ENCODE measurements at places on chromosomes 3 and 15.

GRCh38 chr3:174330303-174330702, 528.8 kb upstream of the NAALADL2 start:
- no peak for DNase-seq

DNA sequence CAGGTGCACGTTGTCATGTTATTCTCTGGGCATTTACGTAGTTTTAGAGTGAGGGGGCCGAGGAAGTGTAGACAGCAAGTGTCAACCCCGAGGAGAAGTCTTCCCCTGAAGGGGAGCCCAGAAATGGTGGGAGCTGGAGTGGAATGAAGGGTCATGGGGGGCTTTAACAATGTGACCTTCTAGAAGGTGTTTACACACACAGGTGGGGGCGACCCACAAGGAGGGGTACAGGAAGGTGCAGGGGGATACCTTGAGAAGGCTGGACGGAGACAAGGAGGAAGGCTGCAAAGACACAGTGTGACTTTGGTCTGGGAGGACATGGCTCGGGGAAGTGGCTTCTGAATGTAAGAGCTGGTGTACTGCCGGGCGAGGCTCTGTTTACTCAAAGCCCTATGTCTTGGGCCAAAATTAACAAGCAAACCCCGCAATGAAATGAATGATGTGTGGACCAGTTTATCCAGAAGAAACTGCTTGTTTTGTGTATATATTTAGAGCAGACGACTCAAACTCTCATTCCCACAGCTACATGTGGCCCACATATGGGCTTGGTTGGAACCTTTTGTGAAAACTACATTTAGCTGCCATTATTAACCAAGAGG, 18.7 kb downstream of the TRPM1 start:
- DNase-seq, result no peak

- no peak for DNase-seq
Observed at GRCh38 chr3:115912372-115912771, 289.1 kb downstream of the GAP43 start.

DNA sequence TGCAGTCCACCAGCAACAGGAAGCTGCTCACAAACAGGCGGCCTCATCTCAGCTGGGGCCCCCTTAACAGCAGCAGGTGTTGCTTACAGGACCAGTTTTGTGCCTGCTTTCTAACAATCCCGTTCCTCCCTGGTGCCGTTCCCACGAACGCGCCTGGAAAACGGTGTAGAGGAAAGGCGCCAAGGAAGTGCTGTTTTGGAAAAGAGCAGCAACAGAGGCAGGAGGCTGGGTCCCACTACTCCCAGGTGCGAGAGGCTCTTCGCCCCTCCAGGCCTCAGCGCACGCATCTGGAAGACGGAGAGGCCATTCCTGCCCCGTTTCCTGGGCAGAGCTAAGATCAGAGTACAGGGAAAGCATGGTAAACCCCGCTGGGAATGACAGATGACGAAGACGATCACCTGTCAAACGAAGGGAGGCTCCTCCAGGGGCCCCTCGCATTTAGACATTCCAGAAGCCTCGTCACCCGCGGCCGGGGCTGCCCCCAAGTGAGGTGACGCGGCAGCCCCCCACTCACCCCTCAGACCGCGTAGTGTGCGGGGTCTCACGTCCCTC, 603 bp downstream of the SCAPER start:
- no peak for DNase-seq

GRCh38 chr3:79140708-79141107, 627.1 kb downstream of the ROBO1 start:
- DNase-seq, result no peak

DNA sequence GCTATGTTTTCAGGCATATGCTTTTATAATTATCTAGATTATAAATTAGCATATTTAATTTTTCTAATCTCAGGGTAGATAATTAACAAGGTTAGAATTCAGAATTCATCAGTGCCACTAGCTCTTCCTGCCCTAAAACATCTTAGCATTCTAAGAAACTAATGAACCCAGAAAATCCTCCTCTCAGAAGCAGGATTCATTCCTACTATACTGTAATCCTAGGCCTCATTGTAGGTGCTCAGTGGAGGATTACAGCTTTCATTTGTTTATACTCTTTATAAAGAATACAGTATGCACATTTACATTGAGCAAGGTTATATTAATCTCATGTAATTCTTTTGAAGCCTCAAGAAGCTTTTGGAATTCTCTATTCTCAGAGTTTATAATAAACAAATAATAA, 20.9 kb downstream of the ACAD11 start:
- DNase-seq, result no peak

DNA sequence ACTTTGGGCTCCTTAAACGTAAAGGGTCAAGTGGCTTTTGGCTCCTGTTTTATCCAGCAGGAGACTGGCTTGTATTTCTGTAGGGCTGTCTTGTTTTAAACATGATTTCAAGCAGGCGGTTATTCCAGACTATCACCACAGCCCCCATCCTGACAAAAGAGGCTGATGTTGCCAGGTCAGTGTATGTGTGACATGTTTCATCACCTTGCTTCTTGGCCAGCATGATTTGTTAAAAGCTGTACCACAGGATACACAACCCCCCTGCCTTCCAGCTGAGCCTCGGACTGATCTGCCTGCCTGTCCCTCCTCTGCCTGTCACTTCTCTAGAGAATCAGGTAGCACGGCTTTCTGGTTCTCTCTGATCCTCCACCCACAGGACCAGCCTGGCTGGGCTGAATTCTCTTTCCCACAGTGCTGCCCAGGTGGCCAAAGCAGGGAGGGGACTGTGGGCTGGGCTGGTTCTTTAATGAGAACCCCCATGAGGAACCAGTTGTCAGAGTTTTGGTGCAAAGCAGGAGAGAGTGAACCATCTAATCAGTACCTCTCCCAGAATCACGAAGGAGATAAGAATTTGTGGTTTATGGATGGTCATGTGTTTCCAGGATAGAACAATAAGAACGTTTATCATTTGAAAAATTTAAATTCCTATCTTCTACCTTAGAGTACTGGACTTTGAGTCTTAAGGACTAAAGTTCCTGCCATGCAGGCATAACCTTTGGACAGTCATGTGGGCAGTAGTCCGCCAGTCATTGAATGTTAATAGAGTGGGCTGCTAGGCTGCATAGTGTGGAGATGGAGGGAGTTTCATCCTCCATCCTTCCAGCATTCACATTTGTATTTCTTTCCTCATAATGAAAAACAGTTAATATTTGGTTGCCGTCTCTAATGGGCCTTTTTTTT, 8.8 kb downstream of the ABHD6 start:
- no peak for DNase-seq

- no peak for DNase-seq
Observed at GRCh38 chr3:54901906-54902685, 25.8 kb downstream of the LRTM1 start.

GRCh38 chr3:1082108-1082507, 10.7 kb upstream of the CNTN6 start:
- DNase-seq, result no peak

- no peak for DNase-seq
Observed at GRCh38 chr15:58064980-58065444, 499 bp downstream of the ALDH1A2 start.

- DNase-seq, result no peak
Observed at GRCh38 chr15:39797407-39797806, 14.8 kb upstream of the FSIP1 start.

- no peak for DNase-seq
Observed at GRCh38 chr15:68418611-68419161, 13.3 kb downstream of the ITGA11 start.

DNA sequence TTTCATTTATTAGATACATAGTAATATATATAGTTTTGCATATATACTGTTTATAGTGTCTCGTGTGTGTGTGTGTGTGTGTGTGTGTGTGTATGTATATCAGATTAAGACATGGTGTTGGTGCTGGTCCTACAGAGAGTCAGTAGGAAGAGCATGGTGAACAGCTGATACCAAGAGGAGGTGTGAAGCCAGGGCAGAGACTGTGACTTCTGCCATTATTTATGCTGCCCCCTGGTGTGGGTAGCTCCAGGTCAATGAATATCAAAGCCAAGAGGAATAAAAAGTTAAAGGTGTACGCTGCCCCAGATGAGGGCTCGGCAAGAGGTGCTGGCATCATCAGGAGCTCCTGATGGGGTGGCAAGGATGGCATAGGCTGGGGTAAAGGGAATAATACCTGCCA, 299.5 kb upstream of the RASGRP1 start:
- no peak for DNase-seq

DNA sequence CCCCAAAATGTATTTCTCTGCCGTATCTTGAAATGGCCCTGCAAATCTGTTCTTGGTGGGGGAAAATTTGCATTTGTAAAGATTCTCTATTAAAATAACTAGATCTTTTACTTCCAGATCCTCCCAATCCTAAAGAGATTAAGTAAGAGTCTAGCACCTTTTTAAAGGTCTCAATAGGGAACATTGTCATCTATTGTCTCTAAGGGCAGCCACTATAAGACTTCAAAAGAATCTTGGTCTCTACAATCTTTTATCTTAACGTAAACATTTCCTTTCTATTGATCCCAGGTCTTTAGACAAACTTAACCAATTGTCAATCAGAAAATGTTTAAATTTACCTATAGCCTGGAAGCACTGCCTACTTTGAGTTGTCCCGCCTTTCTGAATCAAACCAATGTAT, 1313.3 kb downstream of the ROBO2 start:
- DNase-seq, result no peak

GRCh38 chr3:143171141-143171980, 51.8 kb downstream of the CHST2 start:
- no peak for DNase-seq

DNA sequence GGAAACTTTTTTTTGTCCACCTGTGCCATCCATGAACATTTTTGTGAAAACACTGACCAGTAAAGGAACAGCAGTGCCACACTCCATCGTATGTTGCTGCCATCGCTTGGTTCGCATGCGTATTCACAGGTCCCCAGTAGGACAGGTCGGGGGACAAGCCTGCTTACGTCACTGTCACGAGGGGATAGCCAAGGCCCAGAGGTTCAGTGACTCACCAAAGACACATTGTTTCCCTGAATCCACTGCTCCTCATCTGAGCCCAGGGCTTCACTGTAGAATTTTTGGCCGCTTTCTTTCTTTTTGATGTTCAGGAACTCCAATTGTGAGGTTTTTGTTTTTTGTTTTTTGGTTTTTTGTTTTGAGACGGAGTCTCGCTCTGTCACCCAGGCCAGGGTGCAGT, 5.9 kb downstream of the ADPRH start:
- no peak for DNase-seq

DNA sequence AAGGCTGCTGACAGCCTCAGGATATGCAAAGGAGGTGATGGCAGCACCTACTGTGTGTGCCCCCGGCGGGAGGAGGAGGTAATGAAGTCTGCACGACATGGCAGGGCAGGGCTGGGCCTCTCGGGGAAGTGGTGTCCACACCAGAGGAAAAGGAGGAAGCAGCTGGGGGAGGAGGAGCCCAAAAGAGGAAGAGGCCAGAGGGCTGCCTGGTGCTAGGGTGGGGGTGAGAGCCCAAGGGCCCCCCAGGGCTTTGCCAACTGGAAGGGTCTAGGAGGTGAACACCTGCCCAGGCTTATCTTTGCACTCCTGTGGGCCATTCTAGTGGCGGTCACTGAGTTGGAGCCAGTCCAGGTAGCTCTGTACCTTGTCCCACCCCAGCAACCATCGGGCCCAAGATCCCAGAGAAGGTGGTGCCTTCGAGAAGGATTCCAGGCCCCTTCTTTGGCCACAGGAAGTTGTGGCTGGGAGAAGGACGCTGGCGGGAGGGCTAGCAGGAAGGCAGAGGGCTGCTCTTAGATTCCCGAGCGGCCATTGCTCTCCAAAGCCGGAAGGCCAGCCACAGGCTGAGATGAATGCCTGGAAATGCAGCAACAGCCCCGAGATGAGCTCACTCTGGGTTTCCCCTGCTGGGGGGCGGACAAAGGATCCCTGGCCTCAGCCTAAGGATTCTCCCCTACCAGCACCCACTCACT, 7.0 kb downstream of the GNAI2 start:
- DNase-seq, result no peak

- DNase-seq, result no peak
Observed at GRCh38 chr15:67108122-67108961, 42.9 kb downstream of the SMAD3 start.

GRCh38 chr3:135581806-135582205, 383.7 kb upstream of the PPP2R3A start:
- DNase-seq, result no peak

DNA sequence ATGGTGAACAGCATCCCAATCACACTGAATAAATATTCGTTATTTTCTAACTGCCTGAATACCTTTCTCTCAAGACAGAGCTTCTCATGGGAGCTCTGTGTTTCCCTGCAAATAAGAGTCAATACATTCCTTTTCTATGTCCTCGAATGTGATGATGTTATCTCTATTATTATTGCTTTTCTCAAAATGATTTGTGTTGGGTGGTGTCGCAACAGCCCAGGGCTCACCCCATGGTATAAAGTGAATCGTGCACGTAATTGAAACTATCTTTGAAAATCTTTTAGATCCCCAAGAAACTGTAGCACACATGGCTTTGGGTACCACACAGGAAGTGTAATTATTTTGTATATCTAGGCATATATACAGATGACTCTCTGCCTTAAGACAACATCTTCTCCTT, 190.6 kb upstream of the LRTM1 start:
- DNase-seq, result no peak

DNA sequence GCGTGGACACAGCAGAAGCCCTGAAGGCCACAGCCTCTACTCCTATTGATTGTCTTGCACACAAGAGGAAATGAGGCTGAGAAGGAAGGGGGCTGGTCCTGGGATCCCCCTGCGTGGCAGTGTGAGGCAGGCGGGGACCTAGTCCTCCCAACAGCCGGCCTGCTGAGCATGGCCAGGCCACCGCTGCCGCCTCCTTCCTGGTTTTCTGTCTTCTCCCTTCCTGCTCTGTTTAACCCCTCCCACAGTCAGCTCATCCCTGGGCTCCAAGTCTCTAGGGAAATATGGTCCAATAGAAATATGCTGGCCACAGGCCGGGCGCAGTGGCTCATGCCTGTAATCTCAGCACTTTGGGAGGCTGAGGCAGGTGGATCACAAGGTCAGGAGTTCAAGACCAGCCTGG, 42.1 kb upstream of the HES1 start:
- DNase-seq, result no peak

DNA sequence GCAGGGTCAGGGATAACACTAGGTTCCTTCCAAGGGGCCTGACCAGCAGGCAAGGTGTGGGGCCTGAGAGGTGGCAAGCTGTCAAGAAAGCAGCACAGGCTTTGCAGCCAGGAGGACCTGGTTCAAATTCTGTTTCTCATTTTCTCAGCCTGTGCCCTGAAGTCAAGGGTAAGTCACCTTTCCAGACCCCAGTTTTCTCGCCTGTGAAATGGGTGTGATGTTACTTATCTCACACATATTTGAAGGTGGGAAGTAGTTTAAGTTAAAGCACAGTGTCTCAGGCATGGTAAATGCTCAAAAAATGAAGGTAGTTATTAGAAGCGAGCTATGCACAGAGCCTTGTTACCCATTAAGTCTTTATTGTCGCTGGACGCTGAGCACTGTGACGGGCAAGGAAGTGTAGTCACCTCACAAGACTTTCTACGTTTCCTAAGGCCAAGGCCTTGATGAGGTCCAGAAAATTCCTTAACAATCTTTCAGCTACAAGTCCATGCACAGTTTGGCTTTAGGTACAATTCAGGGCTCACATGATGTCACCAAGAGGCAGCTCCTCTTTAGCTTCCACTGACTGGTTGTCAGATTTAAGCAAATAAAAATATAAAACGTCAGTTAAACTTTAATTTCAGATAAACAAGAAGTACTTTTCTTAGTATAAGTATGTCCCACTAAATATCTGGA, 522.6 kb upstream of the PROK2 start:
- no peak for DNase-seq

DNA sequence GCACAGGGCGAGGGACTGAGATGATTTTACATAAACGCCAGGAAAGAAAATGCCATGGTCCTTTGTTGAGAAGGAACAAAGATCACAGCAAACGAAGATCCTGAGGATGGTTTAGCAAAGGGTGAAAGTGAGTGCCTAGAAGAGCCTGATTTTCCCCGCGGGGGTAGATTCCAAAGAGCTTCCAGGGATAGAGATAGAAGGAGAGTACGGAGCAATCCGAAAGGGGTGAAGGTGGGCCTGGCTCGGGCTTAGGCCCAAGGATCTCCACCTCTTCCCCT, 977 bp downstream of the CDC25A start:
- DNase-seq, result no peak
